Activated CD4-positive, alpha-beta T cell treated with anti-CD3 and anti-CD28 coated beads for 24 hours (primary cell): ENCODE measurements at places on chromosomes 13 and 19.

DNA sequence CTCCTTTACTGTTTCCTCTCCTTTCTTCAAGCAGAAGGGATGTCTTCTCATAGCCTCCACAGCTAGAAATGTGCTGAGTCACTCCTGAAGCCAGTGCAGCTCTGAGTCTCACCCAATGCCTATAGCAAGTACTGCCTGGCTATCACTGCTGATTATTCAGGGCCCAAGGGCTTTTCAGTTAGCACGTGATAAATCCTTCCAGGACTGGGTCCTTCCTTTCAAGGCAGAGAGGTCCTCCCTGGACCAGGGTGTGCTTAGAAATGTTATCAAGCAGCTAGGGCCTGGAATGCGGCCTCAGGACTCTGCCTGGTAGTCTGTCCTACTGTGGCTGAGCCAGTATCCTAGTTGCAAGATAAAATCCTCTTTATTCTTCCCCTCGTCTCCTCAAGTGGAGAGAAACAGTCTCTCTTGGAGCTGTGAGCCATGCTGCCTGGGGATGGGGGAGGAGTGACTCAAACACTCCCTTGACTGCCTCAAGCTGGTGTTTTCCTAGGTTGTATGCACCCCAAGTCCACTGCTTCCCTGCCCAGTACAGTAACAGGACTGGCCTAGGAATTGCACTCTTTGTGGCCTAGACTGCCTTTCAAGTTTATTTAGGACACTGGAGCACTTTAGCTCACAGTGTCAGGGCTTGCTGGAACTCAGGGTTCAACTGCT is 198.7 kb upstream of the SERP2 start:
- DNase-seq, result no peak

DNA sequence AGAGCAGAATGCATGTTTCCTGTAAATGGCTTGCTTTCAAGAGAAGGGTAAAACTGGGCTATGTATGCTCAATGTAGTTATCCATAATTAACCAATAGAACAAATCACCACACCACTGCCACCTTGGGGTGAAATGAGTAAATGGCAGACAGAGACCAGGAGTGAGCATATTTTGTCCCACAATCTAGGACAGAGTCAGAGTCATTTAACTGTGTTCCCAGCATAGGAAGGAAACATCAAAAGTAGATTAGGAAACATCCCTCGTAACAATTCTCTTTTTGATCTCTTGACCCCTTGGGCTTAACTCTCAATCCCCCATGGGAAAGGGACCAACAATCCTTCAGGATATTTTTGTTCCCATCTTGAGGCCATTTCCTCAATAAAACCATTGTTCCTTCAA is 224.8 kb downstream of the NHLRC3 start:
- peak; percentile 18 for DNase-seq

DNA sequence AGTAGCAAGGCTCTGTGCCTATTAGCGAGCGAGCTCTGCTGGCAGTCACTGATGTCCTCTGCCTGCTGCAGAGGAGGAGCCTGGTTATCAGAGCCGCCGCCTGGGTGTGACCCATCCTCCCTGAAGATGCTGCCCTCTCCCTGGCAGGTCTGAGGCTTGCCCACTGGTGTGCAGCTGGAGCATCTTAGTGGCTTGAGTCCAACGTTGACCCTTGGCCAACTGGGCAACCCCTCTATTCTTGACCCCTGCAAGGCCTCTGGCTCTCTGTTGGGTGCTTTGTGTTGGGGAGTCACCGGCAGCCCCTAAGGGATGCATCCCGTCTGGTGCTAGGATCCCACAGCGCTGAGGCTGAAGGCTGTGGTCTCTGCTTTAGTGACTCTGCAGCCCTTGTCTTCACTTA is 277.9 kb upstream of the SOX1 start:
- no peak for DNase-seq

DNA sequence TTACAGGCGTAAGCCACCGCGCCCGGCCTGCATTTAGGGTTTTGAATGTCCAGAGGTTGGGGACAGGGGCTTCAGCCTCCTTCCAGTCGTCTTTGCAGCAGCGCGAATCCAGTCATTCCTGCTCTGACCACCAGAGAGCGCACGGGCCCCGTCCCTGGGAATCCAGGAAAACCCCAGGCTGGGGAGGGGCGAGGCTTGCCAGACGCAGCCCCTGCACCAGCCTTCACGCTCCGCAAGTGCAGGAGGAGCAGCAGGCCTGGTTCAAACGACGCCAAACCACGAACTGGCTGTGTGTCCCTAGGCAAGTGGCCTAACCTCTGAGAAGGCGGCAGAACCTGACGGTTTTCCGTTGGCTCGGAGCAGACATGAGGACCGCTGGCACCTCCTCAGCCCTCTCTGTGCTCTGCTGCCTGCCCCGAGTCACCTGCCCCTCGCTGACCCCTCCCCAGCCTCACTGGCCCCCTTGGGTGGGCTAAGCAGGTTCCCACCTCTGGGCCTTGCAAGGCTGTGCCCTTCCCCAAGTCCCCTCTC is 2.0 kb upstream of the RNF126 start:
- peak; percentile 78 for DNase-seq

GRCh38 chr13:60584976-60585375 is 188.0 kb downstream of the TDRD3 start:
- DNase-seq, result no peak

GRCh38 chr19:28578786-28579505 is 634.0 kb downstream of the UQCRFS1 start:
- DNase-seq, result no peak

DNA sequence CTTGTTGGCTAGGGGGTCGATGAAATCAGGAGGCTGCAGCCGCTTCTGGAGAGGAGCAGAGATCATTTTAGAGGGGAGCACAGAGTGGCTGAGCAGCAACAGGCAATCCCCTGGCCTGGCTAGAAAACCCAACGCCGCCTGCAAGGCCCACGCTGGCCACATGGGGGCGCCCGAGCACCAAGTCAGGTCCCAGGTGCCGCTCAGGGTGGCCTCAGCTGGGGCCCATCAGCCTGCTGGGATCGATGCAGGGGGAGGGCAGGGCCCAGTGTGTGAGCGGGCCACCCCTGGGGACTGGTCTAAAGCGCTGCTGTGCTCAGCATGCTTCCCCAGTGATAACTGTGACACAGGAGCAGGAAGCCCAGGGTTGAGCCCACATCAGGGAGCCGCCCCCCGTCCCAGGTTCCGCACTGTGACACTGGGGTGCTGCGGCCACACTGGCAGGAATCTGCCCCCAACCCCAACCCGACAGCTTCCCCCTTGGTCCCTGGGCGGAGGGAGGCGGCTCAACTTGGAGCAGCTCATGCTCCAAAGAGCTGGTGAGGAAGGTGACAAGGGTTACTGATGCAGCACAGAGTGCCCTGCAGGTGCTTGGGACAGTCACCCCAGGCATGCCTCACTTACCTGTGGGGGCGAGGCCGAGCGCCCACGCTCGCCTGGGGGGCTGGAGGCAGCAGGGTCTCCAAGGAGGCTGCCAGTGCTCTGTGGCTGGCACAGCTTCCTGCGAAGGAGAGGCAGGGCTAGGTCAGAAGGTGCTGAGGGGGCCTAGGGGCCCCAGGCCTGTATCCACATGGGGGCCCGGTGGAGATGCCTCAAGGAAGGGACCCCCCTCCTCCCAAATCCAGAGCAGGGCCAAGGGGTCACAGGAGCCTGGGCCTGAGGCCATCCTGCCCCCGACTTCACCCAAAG is 13.3 kb upstream of the ISYNA1 start:
- DNase-seq, result peak; percentile 82

GRCh38 chr13:102470283-102470917 is 68.6 kb upstream of the FGF14 start:
- DNase-seq, result no peak
